NCI-H1105 (cell line): ENCODE measurements at places on chromosomes 3 and 15.

DNA sequence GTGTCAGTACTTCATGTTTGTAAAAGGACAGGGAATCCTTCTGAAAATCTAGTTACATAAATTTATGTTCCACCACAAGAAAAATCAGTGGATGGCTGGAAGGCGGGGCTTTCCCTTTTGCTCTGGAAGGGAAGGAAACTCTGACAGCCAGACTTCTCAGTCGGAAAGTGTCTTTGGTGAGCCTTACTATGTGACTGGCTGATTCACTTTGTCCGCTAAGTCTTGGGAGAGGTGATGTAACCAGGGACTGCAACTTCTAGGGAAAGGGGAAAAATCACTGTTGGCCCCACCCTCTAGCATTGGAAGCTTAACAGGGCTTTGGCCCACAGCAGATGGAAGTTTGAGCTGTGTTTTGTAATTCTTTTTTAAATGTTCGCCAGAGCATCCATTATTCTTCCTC is 281.4 kb upstream of the CTDSPL start:
- DNase-seq, result no peak

DNA sequence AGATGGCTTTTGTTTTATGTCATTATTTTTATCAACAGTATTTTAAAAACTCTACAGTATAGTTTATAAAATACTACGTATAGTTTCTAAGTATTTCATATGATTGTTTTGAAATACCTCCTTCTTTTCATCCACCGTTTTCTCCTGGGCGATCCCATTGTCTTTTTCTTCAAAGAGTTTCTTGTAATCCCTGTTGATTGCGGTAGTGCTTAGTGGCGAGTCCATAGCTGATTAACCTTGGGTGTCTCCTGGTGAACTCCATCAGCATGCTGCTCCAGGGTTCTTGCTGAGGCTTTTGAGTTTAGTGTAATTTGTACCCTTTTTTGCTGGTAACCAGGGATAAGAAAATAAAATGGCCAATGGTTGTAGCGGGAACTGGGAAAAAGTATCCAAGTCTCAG is 3.6 kb downstream of the PIAS1 start:
- no peak for DNase-seq

DNA sequence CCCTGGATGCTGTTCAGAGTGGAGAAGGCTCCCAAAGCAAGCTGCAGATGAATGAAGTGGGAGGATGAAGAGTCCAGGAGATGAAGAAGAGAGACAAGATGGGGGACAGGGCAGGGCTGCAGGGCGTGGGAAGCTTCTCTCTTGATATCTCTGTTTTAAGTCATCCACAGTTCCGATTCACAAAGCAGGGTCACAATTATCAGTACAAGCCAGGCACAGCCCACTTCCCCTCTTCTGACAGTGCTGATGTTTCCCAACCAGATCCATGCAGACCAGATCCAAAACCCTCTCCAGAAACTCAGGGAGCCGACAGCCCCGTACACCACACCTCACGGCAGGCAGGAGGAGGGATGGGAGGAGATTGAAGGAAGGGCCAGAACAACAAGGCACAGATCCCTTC is 31.1 kb downstream of the NTRK3 start:
- DNase-seq, result no peak

DNA sequence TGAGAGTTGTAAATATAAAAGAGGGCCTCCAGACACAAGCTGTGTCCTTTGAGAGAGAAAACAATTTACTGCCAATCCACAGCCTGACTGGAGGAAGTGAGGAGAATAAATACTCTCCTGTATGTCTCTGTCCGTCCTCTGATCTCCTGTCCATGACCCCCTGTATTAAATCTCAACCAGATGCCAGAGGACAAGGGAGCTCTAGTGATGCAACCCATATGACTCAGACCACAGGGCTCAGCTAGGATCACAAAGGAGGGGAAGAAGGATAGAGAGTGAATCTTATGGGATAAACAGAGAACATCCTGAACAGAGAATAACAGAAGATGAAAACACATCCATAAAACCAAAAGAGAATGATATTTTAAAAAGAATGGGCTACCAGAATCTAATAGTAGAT is 482.6 kb downstream of the PLOD2 start:
- no peak for DNase-seq

GRCh38 chr3:109228391-109229080 is 87.8 kb downstream of the DPPA2 start:
- no peak for DNase-seq

DNA sequence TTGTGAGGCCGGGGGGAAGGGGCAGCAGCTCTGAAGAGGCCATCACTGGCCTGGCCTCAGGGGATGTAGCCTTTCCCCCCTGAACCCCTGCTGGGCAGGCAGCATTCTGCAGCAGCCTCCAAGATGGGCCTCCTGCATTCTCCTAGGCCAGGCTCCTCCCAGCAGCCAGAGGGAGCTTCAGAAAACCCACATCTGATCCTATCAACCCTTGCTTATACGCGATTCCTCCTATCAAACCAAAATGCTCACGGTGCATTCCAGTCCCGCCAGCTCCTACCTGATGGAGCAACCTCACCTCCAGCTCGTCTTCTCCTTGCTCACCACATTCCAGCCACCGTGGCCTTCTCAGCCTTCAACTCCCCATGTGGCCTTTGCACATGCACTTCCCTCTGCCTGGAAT is 85.7 kb downstream of the MEGF11 start:
- no peak for DNase-seq

DNA sequence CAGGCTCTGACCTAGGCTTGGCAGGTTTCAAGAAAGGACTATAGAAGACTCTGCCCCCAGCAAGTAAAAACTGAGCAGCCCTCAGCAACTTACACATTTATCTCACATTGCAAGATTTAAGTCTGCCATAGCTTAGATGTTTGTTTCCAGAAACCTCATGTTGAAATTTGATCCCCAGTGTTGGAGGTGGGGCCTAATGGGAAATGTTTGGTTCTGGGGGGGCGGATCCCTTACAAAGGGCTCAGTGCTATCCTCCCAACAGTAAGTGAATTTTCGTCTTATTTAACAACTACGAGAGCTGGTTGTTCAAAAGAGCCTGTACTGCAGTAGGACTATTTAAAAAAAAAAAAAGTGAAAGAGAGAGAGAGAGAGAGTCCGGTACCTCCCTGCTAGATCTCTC is 125.2 kb upstream of the PROK2 start:
- DNase-seq, result no peak

GRCh38 chr3:159625594-159625993 is 363.0 kb upstream of the IL12A start:
- DNase-seq, result no peak

- DNase-seq, result no peak
Measured at GRCh38 chr3:41267975-41268640, 68.8 kb downstream of the CTNNB1 start.

- no peak for DNase-seq
Measured at GRCh38 chr3:144119633-144120032, 148.0 kb downstream of the DIPK2A start.

- no peak for DNase-seq
Measured at GRCh38 chr3:53721187-53722119, 124.8 kb downstream of the CHDH start.

DNA sequence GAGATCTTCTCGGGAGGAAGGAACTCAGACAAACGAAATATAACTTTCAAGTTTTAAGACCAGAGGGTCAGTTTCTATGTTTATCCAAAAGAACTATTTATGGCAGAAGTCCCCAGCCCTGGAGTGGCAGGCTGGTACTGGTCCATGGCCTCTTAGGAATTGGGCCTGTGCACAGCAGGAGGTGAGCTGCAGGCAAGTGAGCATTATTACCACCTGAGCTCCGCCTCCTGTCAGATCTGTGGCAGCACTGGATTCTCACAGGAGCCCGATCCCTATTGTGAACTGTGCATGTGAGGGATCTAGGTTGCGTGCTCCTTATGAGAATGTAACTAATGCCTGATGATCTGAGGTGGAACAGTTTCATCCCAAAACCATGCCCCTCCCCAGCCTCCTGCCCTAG is 14.3 kb upstream of the HPS3 start:
- DNase-seq, result no peak

- DNase-seq, result no peak
Measured at GRCh38 chr3:24182756-24183155, 237.7 kb downstream of the NR1D2 start.

DNA sequence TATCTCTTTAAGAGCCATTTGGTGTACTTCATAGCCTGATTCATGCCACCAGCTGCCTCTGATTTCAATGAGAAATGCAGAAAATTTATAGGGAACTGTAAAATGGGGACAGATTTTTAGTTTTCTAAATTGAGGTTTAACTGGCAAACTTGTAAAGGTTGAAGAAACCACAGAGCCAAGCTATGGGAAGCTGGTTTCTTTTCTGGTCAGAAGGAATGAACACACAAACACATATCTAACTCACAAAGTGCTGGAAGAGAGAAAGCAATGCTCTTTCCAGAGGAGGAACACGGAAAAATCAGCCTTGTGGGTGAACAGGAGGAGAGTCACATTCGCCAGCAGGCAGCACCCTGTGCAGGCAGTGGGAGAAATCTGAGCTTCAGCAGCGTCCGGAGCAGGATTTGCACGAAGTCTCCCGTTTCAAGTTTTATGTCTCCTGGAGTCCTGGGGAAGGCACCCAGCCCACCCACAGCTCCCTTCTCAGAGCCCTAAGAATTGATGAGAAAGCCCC is 481 bp downstream of the MASP1 start:
- no peak for DNase-seq

- DNase-seq, result no peak
Measured at GRCh38 chr3:165643425-165643824, 193.8 kb downstream of the BCHE start.
